Activated CD8-positive, alpha-beta memory T cell treated with anti-CD3 and anti-CD28 coated beads for 1 hour (primary cell): ENCODE measurements at places on chromosomes 2 and 18.

DNA sequence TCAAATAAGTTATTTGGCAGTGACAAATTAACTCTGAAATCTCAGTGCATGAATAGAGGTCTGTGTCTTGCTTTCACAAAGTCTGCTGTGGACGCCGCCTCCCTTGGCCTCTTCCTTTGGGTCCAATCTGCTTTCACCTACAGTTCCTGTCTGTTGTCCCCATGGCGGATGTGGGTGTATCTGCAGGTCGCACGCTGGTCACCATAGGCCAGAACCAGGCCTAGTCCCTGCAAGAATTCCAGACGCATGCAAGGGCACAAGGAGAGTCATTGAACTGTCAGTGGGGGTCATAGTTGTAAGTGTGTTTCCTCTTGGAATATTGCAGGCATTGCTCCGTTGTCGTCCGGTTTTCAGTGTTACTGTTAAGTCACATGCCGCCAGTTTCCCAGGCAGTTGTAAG is 7.4 kb downstream of the SOCS6 start:
- DNase-seq = no peak

- no peak for DNase-seq
Observed at GRCh38 chr18:8623549-8624106, 14.4 kb downstream of the RAB12 start.

DNA sequence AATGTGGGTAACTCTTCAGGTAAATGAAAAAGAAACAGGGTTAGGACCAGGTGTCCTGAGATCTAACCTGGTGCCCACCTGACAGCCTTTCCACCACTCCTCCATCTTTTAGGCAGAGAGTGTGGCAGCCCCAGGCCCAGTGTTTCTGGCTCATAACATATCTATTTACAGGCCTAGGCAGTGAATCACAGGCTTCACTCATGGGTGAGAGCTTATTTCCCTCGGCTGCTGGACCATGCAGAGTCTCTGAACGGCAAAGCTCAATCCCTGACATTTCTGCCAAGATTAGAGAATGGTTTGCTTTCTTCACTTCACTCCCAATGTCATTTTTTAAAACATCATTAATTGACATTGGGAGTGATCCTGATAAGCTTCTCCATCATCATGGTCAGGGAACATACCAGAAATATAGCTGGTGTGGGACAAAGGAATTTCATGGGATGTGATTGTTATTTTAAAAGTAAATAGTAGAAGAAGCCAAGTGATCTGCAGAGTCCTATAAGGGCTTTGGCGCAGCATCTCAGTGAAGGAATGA is 323.9 kb downstream of the SETBP1 start:
- DNase-seq = no peak

DNA sequence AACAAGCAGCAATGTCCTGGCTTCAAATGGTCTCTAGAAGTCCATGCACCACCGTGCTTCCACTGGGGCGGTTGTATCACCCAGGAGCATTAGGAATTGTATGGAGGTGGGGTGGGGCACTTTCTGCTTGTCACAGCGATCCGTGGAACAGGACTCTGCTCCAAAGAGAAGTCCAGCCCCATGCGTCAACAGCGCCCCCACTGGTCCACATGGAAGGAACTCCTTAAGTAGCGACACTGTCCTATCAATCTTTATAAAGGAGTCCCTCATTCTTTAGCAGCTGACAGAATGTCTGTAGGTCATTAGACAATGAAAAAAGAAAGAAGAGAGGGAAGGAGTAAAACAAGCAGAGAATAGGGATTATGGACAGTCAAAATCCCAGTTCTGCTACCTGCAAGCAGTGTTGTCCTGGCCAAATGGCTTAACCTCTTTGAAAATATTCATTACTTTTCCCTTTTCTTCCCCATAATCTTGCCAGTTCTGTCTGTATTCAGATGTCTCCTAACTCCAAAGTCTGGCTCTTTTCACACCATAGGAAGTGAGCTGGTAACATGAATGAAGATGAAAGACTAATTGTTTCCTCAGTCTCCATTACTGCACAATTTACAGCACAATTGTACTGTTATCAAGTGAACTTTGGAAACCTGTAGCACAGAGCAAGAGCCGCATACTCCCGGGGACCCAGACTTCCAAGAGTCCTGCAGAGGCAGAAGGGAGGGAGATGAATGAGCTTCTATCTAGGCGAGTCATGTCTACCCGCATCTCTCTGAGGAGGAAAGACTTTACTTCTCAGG is 9.9 kb downstream of the NFE2L2 start:
- no peak for DNase-seq

DNA sequence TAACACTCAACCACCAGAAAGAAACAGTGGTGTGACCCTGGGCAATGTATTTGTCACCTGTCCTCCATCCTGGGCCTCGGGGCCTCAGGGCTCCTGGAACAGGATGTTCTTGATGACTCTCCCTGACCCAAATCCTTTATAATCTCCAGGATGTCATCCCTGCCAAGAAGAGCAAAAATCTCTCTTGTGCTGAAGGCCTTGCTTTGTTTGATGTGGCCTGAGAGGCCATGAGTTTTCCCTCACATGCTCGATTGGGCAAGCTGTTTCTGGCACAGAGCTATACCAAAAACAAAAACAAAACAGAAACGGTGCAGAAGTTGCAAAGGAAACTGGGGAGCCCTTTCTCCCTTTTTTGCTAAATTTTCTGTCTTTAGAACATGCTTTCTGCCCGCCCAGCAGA is 35.7 kb upstream of the ST3GAL5 start:
- no peak for DNase-seq

GRCh38 chr2:16653799-16654198 is 11.8 kb downstream of the CYRIA start:
- DNase-seq = no peak

DNA sequence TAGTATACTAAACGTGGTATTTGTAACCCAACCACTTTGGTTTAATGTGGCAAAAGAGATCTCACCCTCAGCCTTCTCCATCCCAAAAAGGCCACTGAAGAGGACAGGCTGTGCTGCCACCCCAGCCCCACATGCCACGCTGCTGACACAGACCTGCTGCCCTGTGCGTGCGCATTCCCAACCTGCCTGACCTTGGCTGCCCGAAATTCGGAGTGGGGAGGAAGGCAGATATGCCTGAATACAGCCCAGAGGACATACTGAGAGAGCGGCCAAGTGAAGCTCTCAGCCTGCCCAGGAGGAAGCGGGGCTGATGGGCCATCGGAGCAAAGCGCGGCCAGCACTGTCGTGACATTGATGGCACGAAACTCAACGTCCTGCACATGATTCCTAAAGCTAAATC is 70.0 kb downstream of the HDAC4 start:
- no peak for DNase-seq

DNA sequence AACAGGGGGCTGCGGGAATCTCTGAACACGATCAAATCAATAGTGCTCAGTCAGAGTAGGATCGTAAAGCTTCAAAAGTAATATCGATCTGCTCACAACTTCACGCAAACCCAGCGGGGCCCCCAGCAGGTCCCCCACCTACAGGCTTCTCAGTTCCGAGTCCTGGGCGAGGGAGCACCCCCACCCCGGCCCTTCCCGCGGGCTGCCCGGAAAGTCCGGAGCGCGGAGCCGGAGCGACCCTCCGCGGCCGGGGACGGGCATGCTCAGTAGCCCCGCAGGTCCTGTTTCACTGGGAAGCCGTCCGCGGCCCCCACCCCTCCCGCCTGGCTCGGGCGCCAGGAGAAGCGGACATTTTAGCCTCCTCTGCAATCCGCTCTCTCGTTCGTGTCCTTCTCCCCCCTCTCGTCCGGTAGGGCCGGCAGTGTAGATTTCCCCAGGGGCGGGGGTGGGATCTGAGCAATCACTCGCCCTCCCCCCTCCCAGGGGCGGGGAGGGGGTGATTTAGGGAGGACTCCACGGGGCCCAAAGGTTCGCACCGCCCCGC is 3.3 kb upstream of the SPRED2 start:
- no peak for DNase-seq

DNA sequence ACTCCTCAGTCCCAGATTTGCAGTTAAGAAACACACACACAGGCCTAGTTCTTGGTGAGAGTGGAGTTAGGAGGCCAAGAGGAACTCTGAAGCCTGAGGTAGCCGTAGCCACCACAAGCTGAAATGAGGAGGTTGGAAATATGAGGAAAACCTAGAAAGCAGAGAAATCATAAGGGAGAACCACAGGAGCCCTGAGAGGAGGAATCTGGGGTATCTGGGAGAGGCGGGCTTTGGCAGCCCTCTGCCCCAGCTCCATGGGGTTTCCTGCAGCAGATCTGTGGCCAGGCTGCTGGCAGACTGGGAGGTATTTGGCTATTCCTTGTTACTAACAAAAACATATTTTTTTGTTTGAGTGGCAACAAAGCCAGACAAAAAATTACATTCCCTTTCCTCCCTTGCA is 11.0 kb downstream of the SOX11 start:
- no peak for DNase-seq

GRCh38 chr2:241081643-241082340 is 20.3 kb downstream of the MTERF4 start:
- DNase-seq = no peak

DNA sequence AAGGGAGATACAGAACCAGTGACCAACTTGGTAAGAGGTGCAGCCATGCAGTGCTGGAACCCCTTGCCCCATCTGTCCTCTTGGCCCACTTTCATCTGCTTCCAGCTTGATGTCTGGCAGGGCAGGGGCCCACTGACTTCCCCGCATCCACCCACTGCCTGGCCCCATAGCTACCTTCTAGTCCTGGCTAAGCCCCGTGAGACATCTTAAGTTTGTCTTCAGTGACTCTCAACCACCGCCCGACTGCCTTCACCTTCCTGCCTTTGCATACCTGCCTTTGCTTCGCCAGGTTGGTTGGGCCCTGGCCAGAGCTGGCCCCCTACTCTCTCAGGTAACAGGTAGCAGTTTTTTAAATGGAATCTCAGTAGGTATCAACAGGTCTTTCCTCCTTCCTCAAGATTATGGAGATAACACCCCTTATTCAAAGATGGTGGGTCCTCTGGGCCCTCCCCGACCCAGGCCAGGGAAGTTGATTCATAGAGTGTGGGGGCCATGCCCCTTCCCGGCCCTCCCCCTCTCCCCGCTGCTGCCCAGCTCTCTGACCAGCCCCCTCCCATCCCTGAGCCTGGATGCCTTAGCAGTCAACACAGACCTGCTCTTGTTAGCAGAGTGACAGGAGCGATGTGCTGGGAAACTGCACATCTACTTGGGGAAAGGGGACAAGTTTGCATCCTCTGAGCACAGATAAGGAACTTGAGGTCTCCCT is 2.8 kb downstream of the ARID5A start:
- no peak for DNase-seq

GRCh38 chr2:187855689-187856088 is 301.5 kb upstream of the TFPI start:
- DNase-seq = no peak

DNA sequence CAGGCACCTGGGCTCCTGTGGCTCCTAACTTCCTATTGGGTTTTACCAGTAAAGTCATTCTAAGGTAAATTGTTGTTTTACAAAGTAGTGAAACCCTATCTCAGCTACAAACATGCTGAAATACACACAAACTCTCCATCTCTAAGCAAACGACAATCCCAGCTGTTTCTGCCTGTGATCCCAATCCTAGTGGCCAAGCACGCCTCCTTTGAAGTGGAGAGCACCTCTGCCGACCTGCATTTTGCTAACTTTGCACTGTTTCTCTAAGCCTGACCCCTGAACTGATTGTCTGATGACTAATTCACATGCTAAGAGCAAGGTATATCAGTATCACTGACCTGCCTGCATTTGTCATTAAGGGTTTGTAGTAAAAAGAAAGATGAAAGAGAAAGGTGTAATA is 124.3 kb downstream of the PAX3 start:
- no peak for DNase-seq

DNA sequence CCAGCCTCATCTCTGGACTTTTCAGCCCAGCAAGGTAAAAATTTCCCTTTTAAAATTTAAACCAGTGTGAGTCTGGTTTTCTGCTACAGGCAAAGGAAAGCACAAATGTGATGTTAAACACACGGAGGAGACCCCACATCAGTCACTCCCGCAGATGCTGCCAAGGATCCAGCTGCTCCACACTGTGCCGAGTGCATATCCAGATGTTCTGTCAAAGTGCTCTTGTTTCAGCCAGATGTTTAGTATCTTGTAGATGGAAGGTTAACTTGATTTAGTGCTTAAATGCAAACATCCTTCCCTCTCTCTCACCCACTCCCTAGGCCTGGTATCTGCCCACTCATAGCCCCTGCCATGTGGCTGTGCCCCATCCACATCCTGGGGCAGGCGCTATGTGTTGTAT is 15.8 kb upstream of the ATOH8 start:
- no peak for DNase-seq

DNA sequence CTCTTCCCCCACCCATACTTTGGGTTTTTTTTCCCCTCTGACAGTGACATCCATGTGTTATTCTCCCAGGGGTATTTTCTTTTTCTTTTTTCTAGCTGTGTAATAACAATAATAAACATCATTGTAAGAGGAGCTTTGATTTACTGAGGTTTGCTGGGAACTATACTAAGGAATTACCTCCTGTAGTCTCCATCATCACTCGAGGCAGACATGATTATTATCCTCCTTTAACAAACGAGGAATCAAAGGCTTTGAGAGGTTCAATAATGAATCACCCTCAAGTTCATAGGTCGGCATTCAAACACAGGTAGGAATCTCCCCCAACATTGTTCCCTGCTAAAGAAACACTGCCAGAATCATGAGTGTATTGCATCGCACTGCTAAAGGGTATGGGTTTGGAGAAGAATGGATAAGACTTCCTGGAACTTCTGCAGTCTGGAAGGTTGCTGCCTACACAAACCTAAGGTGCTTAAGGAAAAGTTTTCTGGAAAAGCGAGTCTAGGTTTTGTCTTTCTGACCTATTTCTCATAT is 260.2 kb upstream of the SESTD1 start:
- DNase-seq = no peak

DNA sequence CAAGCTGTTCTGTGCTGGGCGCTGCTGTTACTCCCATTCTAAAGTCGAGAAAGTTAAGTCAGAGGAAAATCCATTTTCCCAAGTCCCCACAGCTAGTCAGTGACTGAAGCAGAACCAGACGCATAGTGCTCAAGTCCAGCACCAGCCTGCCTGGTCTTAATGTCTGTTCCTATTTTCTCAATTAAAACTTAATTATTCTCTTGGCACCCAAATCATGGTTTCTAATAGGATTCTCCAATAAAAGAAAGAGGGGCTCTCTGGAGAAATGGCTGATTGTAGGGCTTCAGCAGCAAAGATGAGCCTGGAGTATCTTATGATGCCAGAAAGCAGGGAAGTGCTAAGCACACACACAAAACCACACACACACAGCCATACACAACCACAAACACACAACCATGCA is 531.0 kb upstream of the SALL3 start:
- DNase-seq = no peak
